Liver (tissue), 10 donors: ENCODE measurements at places on chromosomes 13 and 19.

GRCh38 chr19:12912571-12912970, 6.5 kb downstream of the SYCE2 start:
- no peak overlapping the region for H3K27ac ChIP-seq
- H3K4me3 ChIP-seq, result no peak overlapping the region
- peaks cover 7% of the 10 kb centered on the region for H3K4me1 ChIP-seq
- no peaks in the 10 kb centered on the region for H3K27me3 ChIP-seq
- H3K36me3 ChIP-seq, result no peaks in the 10 kb centered on the region

- H3K27me3 ChIP-seq, result no peaks in the 10 kb centered on the region
- H3K27ac ChIP-seq, result peak within 1 kb of the TSS; percentile 69
- no peaks in the 10 kb centered on the region for H3K36me3 ChIP-seq
- peak within 1 kb of the TSS; percentile 88 for H3K4me3 ChIP-seq
- H3K4me1 ChIP-seq, result peaks cover 21% of the 10 kb centered on the region
Measured at GRCh38 chr19:3557461-3558248, at the start of gene MFSD12. Gene MFSD12, minus strand, starts transcription at chr19:3557586. Its CDS starts 183 bp downstream, at chr19:3557403.

DNA sequence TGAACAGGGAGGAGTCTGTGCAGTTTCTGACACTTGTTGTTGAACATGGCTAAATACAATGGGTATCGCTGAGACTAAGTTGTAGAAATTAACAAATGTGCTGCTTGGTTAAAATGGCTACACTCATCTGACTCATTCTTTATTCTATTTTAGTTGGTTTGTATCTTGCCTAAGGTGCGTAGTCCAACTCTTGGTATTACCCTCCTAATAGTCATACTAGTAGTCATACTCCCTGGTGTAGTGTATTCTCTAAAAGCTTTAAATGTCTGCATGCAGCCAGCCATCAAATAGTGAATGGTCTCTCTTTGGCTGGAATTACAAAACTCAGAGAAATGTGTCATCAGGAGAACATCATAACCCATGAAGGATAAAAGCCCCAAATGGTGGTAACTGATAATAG, 16.1 kb downstream of the CEACAM6 start:
- H3K27me3 ChIP-seq, result no peaks in the 10 kb centered on the region
- no peak for DNase-seq
- H3K4me1 ChIP-seq, result no peaks in the 10 kb centered on the region
- H3K27ac ChIP-seq, result no peak overlapping the region
- no peaks in the 10 kb centered on the region for H3K36me3 ChIP-seq

DNA sequence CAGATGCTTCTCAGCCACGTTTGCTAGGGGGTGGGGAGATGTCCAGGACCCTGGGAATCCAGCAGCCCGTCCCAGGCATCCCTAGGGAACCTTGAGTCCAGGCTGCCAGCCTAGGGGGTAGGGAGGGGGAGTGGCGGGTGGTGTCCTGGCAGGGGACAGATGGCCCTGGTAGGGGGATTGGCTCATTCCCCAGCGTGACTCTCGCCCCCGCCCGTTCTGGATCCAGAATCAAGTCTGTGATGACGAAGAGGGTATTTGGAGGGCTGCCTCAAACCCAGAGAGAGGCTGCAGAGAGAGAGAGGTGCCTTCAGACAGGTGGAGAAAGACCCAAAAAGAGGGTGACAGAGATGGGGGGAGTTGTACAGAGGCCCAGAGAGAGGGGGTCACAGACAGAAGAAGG, 4.1 kb downstream of the SLC17A7 start:
- H3K4me3 ChIP-seq, result no peak overlapping the region
- DNase-seq, result no peak
- H3K4me1 ChIP-seq, result no peaks in the 10 kb centered on the region
- H3K27me3 ChIP-seq, result peaks cover 8% of the 10 kb centered on the region
- no peak overlapping the region for H3K27ac ChIP-seq

GRCh38 chr19:35582760-35583159, 3.2 kb upstream of the PMIS2 start:
- no peak overlapping the region for H3K27ac ChIP-seq
- DNase-seq, result no peak
- H3K27me3 ChIP-seq, result no peaks in the 10 kb centered on the region

DNA sequence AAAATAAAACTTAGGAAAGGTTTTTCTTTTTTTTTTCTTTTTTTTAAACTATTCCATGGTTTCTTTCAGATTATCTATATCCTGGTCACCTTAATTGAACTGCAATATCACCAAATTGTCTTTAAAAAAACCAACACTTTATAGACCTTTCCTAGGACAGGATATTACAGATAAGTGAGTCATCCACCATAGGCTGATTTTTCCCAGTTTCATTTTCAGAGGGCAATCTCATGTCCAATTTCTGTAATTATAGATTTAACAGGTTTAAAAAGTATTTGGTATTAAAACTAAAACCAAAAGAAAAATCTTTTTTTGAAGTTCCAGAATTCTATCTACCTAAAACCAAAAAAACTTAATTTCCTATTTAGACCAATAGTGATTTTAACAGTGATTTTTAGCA, 13.2 kb downstream of the SPART start:
- H3K4me1 ChIP-seq, result no peaks in the 10 kb centered on the region
- H3K36me3 ChIP-seq, result peaks cover 9% of the 10 kb centered on the region
- no peak overlapping the region for H3K4me3 ChIP-seq
- no peaks in the 10 kb centered on the region for H3K27me3 ChIP-seq
- DNase-seq, result no peak

- no peaks in the 10 kb centered on the region for H3K36me3 ChIP-seq
- no peak for DNase-seq
- H3K27me3 ChIP-seq, result no peaks in the 10 kb centered on the region
- H3K27ac ChIP-seq, result peak overlapping the region; percentile 25
- H3K4me1 ChIP-seq, result peaks cover 52% of the 10 kb centered on the region
- H3K4me3 ChIP-seq, result no peak overlapping the region
Measured at GRCh38 chr19:51359294-51359693, 6.9 kb downstream of the ETFB start.

- H3K4me1 ChIP-seq, result no peaks in the 10 kb centered on the region
- DNase-seq, result no peak
- no peak overlapping the region for H3K4me3 ChIP-seq
- H3K27ac ChIP-seq, result no peak overlapping the region
Measured at GRCh38 chr13:24287748-24288287, 21.6 kb upstream of the C1QTNF9 start.

GRCh38 chr13:84659359-84659661, 777.0 kb upstream of the SLITRK1 start:
- H3K4me1 ChIP-seq, result no peaks in the 10 kb centered on the region
- H3K4me3 ChIP-seq, result no peak overlapping the region
- no peak for DNase-seq
- H3K27me3 ChIP-seq, result no peaks in the 10 kb centered on the region
- no peak overlapping the region for H3K27ac ChIP-seq

- H3K4me1 ChIP-seq, result peaks cover 5% of the 10 kb centered on the region
- H3K36me3 ChIP-seq, result peaks cover 17% of the 10 kb centered on the region
- peak overlapping the region; percentile 4 for H3K27ac ChIP-seq
- H3K27me3 ChIP-seq, result no peaks in the 10 kb centered on the region
- DNase-seq, result no peak
Measured at GRCh38 chr19:49554701-49555181, 25.6 kb downstream of the NOSIP start.

DNA sequence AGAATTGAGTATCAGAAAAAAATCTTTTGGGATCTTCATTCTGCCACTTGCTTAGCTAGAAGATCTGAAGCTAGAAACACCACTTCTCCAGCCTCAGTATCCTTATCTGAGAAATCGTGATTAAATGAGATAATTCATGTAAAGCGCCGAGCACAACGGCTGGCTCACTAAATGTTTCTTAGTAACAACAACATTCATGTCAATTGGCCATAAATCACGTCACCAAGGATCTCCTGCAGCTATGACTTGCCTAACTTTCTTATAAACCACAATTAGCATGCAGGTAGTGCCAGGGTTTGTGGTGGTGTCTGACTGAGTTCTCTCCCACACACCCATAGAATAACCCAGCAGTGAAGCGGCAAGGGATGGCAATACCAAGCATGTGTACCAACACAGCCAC, 501.3 kb downstream of the EFNB2 start:
- H3K4me1 ChIP-seq, result no peaks in the 10 kb centered on the region
- no peak for DNase-seq
- H3K27me3 ChIP-seq, result no peaks in the 10 kb centered on the region
- H3K27ac ChIP-seq, result no peak overlapping the region

- H3K27me3 ChIP-seq, result no peaks in the 10 kb centered on the region
- no peak overlapping the region for H3K4me3 ChIP-seq
- no peaks in the 10 kb centered on the region for H3K36me3 ChIP-seq
- no peak overlapping the region for H3K27ac ChIP-seq
Measured at GRCh38 chr13:102049853-102050252, 352.0 kb downstream of the FGF14 start.

DNA sequence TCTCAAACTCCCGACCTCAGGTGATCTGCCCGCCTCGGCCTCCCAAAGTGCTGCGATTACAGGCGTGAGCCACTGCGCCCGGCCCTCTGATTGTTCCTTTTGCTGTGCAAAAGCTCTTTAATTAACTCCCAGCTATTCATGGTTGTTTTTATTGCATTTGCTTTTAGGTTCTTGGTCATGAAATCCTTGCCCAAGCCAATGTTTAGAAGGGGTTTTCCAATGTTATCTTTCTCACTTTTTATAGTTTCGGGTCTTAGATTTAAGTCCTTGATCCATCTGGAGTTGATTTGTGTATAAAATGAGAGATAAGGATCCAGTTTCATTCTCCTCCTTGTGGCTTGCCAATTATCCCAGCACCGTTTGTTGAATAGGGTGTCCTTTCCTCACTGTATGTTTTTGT, 19.2 kb upstream of the GRTP1 start:
- H3K4me1 ChIP-seq, result peaks cover 10% of the 10 kb centered on the region
- H3K36me3 ChIP-seq, result no peaks in the 10 kb centered on the region
- no peaks in the 10 kb centered on the region for H3K27me3 ChIP-seq
- no peak overlapping the region for H3K4me3 ChIP-seq
- no peak for DNase-seq

- H3K36me3 ChIP-seq, result peaks cover 53% of the 10 kb centered on the region
- H3K27me3 ChIP-seq, result no peaks in the 10 kb centered on the region
- DNase-seq, result no peak
- no peak overlapping the region for H3K27ac ChIP-seq
Measured at GRCh38 chr13:113345486-113345885, 18.4 kb downstream of the GRTP1 start.

DNA sequence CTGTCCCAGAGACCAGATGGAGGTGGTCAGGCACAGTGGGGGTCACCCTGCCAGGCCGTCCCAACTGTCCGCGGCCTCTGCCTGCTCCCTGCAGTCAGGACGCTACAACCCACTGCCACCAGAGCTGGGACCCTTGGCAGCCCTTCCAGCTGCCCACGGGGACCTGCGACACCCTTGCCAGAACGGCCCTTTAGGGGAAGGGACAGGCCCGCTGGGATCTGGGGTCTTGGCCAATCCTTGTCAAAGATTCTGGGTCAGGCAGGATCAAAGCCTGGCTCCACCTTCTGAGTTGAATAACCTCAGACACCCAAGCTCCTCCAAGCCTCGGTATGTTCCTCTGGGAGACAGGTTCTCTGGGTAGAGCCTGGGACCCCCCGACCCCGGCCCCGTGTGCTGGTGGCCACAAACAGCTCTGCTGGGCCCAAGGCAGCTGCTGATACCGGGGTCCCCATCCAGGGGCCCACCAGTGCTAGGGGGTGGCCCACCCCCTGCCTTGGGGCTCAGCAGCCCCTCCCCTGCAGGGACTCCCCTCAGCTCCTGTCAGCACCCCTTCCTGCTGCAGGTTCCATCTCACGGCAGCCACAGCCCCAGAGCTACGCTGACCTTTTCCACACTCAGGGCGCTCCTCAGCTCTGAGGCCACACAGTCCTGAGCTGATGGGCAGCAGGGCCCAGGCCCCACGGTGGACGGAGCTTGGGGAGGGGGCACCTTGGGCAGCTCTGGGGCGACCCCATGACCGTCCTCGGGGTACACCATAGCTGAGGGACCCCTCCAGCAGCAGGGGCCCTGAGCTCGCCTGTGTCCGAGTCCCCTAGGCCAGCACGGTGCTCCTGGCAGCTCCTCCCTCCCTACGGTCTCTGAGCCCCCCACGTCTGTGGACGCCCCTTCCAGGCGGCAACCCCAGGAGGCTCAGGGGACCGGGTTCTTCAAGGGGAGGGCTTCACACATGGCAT, 18.4 kb downstream of the SBNO2 start:
- DNase-seq, result no peak
- peak overlapping the region; percentile 40 for H3K4me3 ChIP-seq
- H3K27me3 ChIP-seq, result no peaks in the 10 kb centered on the region
- peaks cover 25% of the 10 kb centered on the region for H3K4me1 ChIP-seq

GRCh38 chr13:93218583-93218982, 8.0 kb upstream of the GPC6 start:
- H3K27me3 ChIP-seq, result no peaks in the 10 kb centered on the region
- no peak overlapping the region for H3K4me3 ChIP-seq
- no peak for DNase-seq
- no peaks in the 10 kb centered on the region for H3K4me1 ChIP-seq
- H3K36me3 ChIP-seq, result no peaks in the 10 kb centered on the region

DNA sequence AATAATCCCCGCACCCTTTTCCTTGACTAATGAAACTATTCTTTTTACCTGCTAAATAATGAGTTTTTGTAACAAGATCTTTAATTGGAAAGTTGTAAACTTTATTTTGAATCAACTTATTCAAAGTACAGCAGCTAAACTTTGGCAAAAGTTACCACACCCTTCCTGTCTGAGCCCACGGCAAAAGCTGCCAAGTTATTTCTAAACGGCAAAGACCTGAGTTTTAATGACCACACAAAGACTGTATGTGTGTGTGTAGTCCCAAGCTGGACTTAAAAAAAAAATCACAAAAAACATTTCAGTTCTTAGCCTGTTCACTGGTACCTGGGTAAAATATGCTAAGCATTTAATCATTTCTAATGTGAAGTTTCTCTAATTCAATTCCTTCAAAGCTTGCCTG, 60.7 kb downstream of the ZAR1L start:
- H3K4me3 ChIP-seq, result peak overlapping the region; percentile 66
- H3K4me1 ChIP-seq, result peaks cover 5% of the 10 kb centered on the region
- peak overlapping the region; percentile 88 for H3K27ac ChIP-seq
- H3K27me3 ChIP-seq, result no peaks in the 10 kb centered on the region
- no peak for DNase-seq

GRCh38 chr13:107421951-107422350, 793.4 kb downstream of the LIG4 start:
- H3K27me3 ChIP-seq, result no peaks in the 10 kb centered on the region
- no peak overlapping the region for H3K27ac ChIP-seq
- no peak overlapping the region for H3K4me3 ChIP-seq
- H3K36me3 ChIP-seq, result no peaks in the 10 kb centered on the region
- no peak for DNase-seq

DNA sequence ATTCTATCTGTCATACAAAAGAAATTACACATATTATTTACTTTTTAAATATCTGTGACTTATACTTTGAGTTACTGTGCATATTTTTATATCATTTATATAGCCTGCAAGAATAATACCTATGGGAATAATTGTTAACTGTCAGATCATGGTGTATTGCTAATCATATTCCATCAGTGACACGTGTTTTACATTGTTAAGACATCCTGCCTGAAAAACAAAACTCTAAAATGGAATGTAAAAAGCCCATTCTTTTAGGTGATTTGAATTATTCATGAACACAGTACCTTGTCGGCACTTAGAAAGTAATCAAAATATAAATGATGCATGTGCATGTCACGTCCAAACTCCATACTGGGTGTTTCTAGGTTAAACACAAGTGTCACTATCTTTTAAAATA, 533.8 kb upstream of the PCDH9 start:
- H3K36me3 ChIP-seq, result no peaks in the 10 kb centered on the region
- H3K4me1 ChIP-seq, result no peaks in the 10 kb centered on the region
- H3K27ac ChIP-seq, result no peak overlapping the region
- DNase-seq, result no peak
- no peak overlapping the region for H3K4me3 ChIP-seq
